ENCODE measurements at places on chromosomes 6 and 20. TPM values are rescaled to one million over a fixed set of nuclear protein-coding genes. Genes with fewer than 3 reads are reported as not detected.
A peak's percentile ranks its signal among the peaks of the same experiment; 100 is the strongest.

DNA sequence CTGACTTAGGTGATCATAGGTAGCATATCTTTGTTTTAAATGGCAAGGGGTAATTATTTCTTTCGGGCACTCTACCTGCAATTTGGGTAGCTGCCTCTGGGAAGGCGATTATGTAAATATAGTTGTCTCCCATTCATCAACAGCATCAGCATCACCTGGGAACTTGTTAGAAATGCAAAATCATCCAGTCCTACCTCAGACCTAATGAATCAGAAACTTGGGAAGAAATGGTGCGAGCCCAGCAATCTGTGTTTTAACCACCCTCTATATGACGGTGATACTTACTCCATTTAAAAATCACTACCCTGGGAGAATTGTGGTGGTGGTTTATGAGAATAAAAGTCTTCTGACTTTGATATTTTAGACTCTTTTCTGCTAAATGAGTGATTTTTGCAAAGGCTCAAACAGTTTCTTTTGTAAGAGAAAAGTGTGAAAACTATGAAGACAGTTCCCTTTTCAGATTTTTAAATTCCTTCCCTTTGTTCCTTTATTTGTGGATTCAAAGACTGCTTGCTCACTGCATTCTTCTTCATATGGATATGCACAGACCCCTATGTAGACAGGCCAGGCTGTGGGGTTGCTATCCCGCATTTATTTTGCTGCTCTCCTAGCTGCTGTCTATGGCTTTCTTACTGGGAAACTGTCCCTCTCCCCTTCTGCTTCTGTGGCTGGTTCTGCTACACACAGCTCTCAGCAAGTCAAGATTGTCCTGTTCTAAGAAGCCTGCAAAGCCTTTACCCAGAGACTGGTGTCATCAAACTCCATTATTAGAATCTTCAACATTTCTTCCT lies 365.3 kb downstream of the RNF144B start:
- peak; percentile 73 for ATAC-seq

GRCh38 chr20:1298888-1299511 lies 29.9 kb downstream of the SDCBP2 start:
- no peak for ATAC-seq

DNA sequence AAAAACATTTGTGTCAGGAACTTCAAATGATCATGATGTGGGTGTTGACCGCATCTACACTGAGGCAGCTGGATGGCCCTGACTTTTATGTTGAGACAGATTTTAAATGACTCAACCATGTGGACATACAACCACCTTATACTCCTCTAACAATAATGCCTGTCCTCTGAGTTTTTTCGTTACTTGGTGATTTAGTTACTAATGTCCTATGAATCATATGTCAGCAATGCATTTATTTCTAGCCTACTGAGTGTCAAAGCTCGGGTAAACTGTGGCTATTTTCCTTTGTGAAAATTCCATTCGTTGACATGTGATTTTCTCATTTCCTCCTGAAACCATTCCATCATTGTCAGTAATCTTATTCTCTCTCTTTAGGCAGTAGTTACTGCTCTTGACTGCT lies 38.9 kb upstream of the NKX2-4 start:
- peak; percentile 72 for ATAC-seq

GRCh38 chr20:33649201-33649681 lies 12.9 kb upstream of the C20orf144 start:
- ATAC-seq = peak; percentile 67

- no peak for ATAC-seq
Observed at GRCh38 chr20:50224052-50224451, 33.4 kb downstream of the CEBPB start.

DNA sequence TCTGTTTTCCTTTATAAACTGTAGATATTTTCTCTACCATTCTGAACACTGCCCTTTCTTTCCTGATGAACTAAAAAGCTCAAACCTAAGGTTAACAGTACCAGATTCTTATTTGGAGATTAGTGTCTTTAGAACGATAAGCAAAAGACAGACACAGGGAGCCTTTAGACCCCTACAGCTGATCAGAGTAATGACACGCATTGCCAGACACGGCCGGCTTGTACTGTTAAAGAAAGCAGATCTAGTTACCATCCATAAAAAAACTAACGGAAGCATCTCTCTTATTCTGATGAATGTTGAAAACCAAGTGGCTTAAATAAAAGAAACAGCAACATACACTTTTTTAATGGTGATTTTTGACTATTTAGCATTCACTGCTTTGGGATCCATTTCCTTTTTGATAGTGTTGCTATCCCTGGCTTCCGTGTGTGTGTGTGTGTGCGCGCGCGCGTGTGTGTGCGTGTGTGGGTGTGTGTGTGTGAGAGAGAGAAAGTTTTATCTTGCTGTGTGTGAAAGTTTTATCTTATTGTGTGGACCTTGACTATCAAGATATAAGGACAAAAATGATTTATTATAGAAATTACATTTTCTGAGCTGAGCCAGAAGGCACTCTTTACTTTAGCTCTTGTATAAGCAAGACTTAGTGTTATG lies 95.6 kb upstream of the SLC35B3 start:
- ATAC-seq = no peak

DNA sequence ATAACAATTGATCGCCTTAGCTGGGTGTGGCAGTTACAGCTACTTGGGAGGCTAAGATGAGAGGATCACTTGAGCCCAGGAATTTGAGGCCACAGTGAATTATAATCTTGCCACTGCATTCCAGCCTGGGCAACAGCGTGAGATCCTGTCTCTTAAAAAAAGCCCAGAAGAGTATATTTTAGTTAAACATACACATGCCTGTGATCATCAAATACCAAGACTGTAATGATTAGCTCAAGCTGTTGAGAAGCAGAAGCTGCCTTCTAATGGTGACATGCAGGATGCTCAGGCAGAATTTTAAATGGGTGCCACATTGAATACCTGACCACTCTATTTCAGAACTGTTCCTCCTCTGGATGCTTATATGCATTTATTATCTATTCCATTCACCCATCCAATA lies 8.9 kb upstream of the TMEM14A start:
- no peak for ATAC-seq

DNA sequence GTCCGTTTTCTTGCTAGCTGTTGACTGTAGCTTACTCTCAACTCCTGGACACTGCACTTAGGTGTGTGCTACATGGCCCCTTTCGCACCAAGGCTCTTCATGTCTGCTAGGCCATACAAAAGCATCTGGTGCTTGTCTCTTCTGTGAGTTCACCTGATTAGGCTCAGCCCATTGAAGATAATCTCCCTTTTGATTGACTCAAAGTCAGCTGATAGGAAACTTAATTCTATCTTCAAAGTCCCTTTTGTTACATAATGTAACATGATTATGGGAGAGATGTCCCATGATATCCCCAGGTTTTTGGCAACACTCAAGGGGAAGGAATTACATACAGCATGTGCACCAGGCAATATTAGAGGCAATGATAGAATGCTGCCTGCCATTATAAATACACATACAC lies 263.0 kb upstream of the JAG1 start:
- ATAC-seq = no peak

GRCh38 chr20:41507436-41507835 lies 110.7 kb downstream of the CHD6 start:
- no peak for ATAC-seq

- peak; percentile 47 for ATAC-seq
Observed at GRCh38 chr6:7974938-7975763, 64.6 kb upstream of the TXNDC5 start.

DNA sequence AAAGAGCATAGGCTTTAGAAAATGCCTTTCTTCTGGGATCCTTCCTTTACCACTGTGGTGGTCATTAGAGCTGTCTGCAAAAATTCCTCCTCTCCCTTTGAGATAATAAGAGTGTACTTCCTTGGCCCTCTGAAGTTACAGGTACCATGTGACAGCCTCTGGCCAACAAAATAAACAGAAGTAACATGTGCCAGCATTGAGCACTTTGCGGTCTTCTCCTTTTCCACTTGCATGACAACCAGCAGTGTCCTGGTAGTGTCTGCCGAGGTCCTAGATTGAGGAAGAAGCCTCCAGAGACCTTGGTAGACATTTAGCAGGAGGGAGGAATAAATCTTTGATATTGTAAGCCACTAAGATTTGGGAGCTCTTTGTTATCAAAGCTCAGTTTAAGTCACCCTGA lies 87.5 kb upstream of the ARID1B start:
- no peak for ATAC-seq

GRCh38 chr6:36326356-36326995 lies 10.2 kb downstream of the BNIP5 start:
- ATAC-seq = peak; percentile 72

- no peak for ATAC-seq
Observed at GRCh38 chr6:6616656-6617055, 28.1 kb downstream of the LY86 start.

- no peak for ATAC-seq
Observed at GRCh38 chr6:25083784-25084507, 148.2 kb upstream of the RIPOR2 start.

DNA sequence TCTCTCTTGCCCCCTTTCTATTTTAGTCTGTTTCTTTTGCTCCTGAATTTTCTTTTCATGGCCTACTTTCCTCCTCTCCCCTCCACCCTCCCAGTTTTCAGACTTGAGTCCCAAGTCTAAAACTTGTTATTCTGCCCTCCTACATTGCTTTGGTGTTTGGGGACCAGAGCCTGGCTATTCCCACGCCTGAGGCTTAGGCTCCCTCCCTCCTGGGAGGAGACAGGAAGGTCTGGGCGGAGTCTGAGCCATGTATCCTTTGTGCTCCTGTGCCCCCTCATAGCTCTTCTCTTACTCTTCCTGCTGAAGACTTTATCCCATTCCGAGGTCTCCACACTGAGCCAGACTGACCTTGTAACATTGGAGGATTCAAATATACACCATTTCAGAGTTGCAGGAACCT lies 69.5 kb downstream of the DAAM2 start:
- ATAC-seq = no peak

DNA sequence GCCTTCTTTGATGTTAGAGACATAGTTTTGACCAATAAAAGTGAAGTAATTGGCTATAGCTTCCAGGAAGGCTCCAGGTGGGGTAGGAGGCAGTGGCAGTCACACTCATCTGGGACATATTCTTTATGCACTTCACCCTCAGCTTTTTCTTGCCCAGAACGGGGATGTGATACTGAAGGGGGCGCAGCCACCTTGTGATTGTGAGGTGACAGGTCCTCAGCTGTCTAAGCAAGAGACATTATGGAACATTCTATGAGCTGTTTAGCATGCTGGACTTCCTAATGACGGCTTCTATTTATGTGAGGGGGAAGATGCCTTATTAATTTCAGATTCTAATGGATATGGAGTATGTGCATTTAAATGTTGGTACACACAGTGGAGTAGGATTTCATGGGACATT lies 151.3 kb upstream of the ZFP64 start:
- no peak for ATAC-seq

- ATAC-seq = no peak
Observed at GRCh38 chr20:4670469-4670868, 51.2 kb upstream of the PRND start.

DNA sequence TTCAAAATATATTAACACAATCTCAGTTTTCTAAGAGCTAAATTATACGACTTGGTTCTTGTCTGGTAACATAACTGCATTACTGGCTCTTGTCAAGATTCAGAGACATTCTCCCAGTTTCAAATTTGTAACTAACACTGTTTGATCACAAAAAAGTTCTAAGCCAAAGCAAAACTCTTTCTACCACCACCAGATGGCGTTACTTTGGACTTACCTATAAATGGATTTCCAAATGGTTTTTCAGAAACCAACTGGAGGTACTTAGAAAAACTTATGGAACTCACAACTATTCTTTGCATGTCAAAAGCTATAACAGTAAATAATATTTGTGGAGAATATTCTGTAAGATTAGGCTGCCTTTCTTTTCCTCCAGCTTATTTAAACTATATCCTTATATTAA lies 34.2 kb upstream of the GFRAL start:
- no peak for ATAC-seq

Gene SOX18
- not detected for total RNA-seq

Gene SNAP25
- 85.4 TPM for total RNA-seq

Gene SLC17A4
- total RNA-seq = not detected

Gene DOK5
- total RNA-seq = 0.65 TPM

Gene RNF39
- total RNA-seq = 0.58 TPM

Gene SLC2A10
- total RNA-seq = 9.8 TPM

Gene ATRN
- total RNA-seq = 26.8 TPM

Gene LGSN
- total RNA-seq = 0.24 TPM

Gene PRSS16
- 0.76 TPM for total RNA-seq

Gene HAO1
- not detected for total RNA-seq

Gene SLC12A5
- 11.3 TPM for total RNA-seq
